ENCODE measurements at places on chromosomes 6 and 20.

- DNase-seq: no peak
These were observed 517.3 kb upstream of the PTCHD4 start for GRCh38 chr6:48628316-48628715.

DNA sequence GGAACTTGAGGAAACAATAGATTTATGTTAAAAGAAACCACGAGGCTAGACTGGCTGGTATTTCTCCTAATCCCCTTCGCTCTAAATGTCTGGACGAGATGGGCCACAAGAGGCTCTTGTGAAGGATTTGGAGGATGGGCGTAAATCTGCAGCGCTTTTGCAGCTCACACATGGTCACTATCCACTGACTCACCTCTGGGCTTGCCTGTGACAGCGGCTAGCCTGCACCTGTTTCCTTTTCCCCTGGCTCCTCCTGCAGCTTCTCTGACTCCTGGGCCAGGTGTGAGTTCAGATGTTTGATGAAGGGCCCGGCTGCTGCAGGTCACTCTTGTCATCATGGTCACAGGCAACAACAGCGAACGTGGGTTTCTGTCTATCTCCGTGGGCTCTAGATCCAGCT lies 629.4 kb downstream of the CBLN4 start:
- no peak for DNase-seq

GRCh38 chr20:63692436-63693082 lies 3.9 kb upstream of the TNFRSF6B start:
- no peak for DNase-seq

DNA sequence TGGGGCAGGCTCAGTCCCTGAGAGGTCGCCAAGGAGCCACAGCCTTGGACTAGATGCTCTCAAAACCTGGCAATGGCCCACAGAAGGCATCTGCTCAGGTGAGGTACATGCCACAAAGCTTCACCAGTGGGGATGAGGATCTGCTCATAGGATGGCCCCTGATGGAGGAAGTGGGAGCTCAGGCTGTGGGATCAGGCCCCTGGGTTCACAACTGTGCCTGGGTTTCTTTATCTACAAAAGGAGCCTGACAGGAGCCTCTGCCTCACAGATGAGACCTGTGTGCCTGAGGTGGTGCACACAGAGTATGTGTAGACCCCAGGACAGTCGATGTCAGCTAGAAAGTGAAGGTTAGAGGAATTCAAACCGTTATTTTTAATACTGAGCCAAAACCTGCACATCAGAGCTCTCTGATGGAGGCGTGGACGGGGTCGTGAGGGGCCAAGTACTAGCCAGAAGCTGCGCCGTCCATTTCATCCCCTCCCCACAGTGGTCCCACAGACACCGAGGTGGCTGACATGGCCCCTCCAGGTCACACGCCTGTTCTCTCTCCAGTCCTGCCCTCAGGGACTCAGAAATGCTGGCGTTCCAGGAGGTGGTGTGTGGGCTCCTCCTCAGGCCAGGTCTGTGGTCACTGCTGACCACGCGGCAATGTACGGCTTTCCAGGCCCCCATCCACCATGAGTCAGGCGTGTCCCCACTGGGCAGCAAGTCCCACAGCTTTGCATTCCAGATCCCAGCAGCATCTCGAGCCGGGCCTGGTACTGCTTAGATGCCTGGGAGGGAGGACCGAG lies 33.3 kb downstream of the NTSR1 start:
- DNase-seq: no peak

DNA sequence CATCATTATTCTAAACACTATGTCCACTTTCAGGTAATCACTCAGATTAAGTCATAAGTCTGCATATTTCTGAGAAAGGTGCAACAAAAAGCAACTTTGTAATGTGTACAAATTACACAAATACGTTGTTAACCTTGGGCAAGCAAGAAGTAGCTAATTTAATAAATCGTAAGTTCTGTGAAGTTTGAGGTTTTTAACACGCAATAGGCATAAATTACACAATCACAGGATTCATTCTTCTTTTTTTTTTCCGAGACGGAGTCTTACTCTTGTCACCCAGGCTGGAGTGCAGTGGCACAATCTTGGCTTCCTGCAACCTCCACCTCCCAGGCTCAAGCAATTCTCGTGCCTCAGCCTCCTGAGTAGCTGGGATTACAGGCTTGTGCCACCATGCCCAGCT lies 57.2 kb upstream of the F13A1 start:
- no peak for DNase-seq

- no peak for DNase-seq
These were observed 315.1 kb downstream of the TFAP2C start for GRCh38 chr20:56943946-56944945.

DNA sequence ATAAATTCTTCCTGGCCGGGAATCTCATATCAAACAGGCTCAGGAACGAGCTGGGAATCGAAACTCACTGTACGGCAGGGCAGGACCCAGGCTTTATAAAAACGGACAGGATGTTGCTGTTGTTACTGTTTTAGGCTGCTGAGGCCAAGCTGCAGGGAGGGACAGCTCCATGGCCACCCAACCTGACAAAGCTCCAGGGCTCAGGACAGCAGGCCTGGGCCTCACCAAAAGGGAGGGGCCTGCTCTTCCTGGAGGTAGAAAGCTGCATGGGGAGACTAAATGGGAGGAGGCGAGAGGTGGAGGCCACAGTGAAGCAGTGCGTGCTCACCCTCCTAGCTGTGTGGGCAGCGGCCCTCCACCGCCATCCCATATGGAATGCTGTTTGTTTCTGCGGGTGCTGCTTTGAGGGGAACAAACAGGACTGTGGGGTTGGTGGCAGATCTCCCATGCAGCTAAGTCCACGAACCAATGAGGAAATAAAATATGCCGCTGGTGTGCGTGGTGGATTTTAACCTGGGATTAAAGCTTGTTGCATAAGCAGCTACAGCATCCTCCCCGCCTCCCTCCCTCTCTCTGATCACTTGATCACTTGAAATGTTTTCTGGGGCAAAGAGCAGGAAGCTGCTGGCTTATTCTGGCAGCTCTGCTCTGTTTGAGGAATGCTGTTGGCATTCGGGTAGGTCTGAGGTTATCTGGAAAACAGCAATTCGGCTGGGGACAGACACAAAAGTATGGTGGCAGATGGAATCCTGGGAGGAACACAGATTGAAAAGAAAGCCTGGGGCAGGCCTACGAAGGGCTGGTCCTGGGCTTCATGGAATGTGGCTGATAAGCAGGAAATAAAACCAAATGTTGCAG lies 2.4 kb upstream of the ZMYND8 start:
- DNase-seq: peak; percentile 74

- DNase-seq: no peak
These were observed 1.9 kb downstream of the PTK7 start for GRCh38 chr6:43077981-43078511.

- no peak for DNase-seq
These were observed 508.9 kb downstream of the CDH26 start for GRCh38 chr20:60467078-60467477.

DNA sequence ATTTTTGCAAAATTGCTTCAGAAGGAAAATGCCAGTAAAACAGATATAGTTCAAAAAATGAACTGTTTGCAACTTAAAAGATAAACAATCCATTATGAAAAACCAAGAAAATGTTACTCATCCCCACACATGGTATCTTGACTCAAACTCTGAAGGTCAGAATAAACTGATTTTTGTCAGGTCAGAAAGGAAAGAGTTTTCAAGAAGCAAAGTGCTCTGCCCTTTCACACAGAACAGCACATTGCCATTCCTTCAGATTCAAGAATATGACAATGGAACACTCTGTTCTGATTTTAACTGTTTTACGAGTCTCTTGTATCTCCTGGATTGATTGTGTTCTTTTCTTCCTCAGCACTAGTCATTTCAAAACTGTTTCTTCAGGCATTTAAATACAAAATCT lies 33.8 kb upstream of the NT5E start:
- DNase-seq: no peak

GRCh38 chr6:136740050-136740974 lies 52.0 kb downstream of the MAP3K5 start:
- no peak for DNase-seq

DNA sequence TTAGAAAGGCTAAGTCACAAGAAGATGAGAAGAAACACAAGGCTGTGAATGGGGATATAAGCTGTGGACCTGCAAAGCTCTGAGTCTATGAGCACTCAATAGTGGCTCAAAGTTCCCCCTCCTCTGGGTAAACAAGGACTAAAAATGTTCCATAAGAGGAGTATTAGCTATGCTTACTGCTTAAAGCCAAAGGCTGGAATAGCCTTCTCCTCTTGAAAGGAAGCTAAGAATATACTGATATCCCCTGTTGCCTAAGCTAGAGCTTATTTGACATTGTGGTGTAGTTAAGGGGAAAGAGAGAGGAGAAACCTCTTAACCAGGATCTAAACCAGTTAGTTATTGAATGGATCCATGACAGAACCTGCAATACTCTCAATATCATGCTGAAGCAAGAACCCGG lies 45.8 kb downstream of the NOL7 start:
- no peak for DNase-seq

DNA sequence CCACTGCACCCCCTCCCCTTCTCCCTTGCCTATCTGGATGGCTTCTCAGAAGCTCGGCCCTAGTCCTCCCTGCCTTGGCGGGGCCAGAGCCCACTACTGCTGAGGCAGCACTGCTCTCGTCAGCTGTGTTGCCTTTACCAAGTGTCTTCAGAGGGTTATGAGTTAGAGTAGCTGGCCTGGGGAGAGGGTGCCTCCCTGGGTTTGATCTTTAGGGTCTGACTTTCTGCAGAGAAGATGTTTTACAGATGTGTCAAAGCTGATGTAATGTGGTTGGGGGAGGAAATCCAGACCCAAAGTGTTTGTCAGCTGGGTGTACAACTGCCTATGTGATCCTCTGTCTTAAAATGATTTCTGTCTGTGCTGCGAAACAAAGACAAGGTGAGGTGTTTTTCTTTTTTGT lies 30.4 kb upstream of the PI16 start:
- no peak for DNase-seq

DNA sequence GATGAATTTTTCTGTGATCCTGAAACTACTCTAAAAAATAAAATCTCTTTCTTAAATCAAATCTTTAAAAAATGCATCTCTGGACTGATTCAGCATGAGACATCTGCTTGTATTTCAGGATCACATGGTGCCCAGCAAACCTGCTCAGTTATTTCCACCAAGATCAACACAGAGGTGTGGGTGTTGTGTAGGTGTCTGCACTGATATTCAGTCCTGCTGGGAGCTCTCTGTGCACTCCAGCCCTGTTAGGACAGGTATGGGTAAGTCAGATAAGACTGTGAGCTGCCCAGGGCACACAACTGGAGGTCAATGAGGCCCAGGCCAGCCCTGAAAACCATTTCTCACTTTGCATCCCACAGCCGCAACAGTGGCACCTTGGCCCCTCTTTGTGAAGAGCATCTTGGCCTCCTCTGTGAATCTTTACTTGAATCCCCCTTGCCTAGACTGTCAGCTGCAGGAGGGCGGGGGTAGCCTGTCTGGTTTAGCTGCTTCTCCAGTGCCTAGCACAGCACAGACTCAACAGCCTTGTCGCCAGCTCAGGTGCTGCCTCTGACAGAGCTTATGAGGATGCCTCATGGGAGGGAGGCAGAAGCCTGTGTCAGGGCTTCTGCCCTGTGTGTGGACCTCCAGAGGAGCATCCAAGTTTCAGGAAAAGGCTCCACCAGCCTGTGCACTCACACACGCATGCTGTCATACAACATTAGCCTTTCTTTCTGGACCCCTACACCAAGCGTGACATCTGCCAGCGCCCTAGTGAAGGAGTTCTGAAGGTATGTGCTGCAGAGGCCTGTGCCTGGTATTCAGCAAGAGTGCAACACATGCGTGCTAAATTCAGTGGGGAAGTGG lies 187.6 kb upstream of the CST7 start:
- no peak for DNase-seq

- DNase-seq: no peak
These were observed 22.2 kb upstream of the FBXO30 start for GRCh38 chr6:145836772-145837171.

GRCh38 chr20:61966492-61967244 lies 99.0 kb downstream of the TAF4 start:
- DNase-seq: no peak

GRCh38 chr6:6661684-6662083 lies 73.2 kb downstream of the LY86 start:
- DNase-seq: no peak
